ENCODE measurements at places on chromosomes 5 and 9.

DNA sequence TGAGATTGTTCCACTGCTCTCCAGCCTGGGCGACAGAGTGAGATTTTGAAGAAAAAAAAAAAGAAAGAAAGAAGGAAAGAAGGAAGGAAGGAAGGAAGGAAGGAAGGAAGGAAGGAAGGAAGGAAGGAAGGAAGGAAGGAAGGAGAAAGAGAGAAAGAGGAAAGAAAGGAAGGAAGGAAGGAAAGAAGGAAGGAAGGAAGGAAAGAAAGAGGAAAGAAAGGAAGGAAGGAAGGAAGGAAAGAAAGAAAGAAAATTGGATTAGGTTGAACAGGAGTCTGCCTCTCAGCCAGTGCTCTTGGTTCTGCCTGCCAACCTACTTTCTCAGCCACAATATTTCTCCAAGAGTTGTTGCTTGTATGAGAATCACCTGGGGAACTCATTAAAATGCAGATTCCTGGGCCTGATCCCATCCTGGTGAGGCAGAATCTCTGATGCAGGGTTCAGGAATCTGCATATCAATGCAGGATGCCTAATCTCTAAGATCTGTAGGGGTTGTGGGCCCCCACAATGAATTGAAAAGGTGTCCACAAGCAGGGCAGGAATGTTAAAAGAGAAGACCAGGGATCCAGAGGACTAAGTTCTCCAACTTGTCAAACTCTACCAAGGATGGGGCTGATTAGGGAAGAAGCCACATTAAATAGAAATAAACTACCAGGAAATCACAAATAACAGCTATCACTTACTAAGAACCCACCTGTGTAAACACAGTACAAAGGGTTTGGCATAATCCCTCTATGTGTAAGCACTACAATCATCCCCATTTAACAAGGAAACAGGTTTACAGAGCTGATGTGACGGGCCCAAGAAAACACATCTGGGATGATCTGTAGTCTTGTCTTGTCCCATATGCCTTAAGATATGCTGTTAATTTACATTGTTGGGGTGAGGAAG, 23.4 kb upstream of the GALNT10 start:
- no peak for DNase-seq

DNA sequence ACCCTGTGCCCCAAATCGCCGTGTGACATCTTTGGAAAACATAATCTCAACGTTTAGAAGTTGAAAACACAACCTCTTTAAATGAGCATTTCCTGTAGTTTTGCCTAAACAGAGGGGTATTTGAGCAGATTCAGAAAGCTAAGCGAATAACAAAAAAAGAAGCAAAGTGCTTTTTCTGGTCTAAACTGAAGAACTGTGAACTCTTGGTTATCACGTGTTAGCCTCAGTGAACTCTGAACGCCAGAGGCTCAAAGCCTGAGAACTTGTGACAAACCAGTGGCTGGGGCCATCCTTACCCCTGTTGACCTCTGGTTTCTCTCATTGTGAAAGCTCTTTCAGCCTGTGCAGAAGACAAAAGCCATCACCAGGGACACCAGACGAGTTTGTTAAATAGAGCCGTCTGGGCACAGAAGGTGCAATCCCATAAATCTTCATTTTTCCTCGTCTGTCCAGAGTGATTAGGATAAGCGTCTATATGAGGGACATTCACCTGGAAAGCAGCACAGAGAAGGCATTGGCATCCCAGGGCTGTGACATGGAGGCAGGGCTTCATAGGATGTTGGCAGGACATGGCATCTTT, 61.4 kb upstream of the ICE1 start:
- DNase-seq: no peak

DNA sequence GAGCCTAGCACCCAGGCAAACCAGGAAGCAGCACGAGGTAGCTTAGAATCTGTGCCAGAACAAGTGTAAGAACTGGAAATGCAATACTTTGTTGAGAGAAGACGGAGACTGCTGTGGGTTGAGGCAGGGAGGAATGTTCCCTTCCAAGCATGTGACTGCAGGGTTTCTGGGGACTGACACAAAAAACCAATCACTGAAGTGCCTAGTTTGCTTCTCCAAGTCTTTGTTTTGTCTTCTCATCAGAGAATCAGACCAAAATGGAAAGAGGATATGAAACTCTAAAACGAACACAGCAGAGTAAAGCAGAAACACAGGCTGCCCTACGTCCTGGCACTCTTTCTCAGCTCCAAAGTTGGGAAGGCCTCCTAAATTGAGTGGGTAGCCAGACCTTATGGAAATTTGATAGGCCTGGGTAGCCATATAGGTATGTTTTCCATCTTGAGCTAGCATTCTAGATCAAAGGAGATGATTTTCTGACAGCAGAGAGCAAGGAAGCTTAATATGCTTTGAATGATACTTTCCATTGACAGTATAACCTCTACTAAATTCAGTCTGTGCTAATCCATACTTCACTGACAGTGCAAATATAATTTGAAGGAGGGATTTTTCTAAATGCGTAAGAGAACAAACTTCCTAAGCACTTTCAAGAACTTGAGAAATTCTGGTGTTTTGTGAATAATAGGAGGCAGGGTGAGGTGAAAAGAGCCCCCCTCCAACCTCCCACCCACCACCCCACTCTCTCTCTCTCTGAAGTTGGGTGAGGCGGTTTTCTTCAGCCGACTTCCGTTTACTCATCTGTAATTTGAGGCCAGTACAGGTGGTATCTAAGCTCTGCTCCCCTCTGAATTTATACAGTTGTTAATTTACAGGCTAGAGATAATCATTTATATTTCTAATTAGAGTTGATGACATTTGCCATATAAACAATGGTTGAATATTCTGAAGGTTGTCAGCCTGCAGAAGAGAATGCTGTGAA, 5.5 kb downstream of the ADRB2 start:
- DNase-seq: no peak

DNA sequence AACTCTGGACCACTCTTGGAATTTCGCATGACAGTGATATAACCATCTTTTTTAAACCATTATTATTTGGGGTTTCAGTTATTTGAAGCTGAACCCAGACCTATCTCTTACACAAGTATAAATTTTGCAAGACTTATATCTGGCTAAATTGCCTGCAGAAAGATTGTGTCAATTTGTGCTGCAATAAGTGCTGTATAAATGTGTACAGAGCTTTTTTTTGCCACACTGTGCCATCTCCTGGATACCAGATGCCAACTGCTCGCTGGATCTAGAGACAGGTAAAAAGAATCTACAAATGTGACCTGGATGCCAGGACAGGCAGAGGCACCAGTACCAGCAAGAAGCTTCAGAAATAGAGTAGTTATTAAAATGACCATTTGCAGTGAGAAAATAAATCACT, 25.9 kb upstream of the TTC39B start:
- no peak for DNase-seq

DNA sequence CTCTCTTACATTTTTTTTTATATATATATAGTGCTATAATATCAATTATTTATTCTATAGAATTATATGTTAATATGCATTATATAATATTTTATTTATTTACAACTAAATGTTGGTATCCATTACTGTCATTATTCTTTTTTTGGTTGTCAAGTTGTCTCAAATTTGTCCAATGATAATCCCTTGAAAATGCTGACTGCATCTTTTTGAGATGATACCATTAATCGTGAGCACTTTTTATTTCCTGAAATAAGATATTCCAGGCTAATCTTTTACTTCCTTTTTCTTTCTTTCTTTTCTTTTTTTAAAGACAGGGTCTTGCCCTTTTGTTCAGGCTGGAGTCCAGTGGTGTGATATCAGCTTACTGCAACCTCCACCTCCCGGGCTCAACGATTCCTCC, 12.7 kb upstream of the MPDZ start:
- no peak for DNase-seq

Data from activated naive CD8-positive, alpha-beta T cell treated with anti-CD3 and anti-CD28 coated beads, Interleukin-2, amount 50 U/mL, for 24 hours (primary cell).